ENCODE measurements at places on chromosomes 2 and 18.
A peak's percentile ranks its signal among the peaks of the same experiment; 100 is the strongest.

- DNase-seq = no peak
Observed at GRCh38 chr2:19550750-19551149, 192.3 kb upstream of the OSR1 start.

DNA sequence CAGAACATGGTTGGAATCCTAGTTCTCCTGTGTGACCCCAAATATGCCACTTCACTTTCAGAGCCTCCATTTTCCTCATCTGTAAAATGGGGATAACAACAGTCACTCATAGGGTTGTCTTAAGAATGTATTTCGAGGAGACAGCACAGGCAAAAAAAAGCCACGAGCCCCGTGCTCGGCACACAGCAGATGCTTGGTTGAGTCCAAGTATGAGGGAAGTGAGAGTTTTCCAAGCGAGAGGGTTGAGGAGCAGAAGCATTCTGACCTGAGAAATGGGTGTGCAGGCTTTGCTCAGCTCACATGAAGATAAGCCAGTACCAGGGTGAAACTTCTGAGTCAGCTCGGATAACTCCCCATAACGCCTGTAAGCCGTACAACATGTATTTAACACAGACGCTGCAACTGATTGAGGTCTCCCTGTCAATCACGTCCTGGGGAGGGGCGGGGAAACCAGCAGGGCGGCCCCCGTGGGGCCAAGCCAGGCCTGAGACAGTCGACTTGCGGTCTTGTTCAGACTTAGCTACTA lies 23.0 kb upstream of the ODC1 start:
- DNase-seq = no peak

DNA sequence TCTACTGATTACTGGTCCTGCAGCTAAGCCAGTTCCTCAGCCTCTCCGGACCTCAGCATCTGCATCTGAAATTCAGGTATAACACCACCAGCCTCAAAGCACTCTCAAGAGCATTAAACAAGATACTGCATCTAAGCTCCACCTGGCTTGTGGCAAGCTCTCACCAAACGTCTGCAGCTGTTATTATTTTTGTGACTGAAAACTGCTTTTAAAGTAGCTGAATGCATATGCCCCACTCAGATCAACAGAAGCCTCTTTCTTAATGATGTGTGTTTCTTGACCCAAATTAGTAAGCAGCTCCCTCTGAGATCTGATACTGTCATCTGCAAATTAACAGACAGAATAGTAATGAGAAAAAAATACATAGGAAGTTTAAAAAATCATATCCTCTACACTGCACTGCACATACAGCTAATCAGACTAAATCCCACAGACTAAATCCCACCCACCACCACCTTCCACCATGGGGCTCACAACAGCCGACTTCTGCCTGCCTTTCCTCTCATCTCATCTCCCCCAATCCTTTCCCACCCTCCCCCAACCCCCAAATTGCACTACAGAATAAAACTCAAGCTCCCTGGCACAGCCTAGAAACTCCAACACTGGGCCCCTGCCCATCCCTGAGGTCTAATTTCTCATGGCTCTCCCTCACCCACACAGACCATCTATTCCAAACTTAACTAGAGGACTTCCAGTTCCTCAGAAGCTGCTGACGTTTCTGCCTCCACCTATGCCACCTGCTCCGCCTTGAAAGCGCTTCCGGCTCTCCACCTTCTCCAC lies 52.9 kb downstream of the TMEM163 start:
- DNase-seq = no peak

DNA sequence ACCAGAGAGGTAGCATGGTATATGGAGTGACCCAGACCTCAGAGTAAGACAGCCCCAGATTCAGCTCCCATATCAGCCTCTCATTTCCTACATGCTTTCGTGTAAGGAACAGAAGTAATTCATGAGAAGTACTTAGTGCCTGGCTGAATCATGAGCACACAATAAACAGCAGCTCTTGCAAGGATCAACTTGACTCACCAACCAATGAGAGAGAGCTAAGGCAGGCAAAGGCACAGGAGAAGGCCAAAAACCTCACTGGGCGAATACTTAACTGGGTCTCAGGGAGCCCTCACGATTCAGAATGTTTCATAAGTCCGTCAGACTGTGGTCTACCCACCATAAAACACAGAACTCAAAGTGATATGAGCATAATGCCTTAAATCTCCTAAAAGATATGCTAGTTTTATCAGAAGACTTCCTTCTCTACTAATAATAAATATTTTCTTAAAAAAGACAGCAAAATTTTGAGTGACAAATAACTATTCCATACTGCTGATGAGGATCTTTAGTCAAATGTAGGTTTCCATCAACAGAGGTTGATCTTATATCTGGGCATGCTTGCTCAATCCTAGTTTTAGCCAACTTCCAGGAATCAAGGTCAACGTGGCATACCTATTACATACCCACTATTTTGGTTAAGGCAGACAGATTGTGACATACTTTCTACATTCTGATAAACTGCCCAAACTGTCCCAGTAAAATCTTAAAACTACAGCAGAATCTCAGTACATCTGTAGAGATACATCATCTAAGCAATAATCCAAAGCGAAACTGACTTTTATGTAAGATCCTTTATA lies 34.9 kb downstream of the IMMT start:
- no peak for DNase-seq

DNA sequence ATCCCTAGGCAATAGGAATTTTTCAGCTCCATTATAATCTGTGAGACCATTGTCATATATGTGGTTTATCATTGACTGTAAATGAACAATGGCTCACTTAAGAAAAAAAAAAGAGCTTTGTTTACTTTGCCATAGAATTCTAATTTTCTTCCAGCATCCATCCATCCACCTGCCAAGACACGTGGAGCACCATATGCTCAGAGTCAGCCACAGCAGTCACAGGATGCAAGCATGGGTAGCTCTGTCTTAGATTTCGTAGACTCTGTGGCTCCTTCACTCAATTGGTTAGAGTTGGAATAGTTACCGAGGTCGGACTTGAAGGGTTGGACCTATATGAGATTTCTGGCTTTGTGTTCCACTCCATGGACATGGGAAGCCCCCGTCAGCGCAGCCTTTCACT lies 75.6 kb downstream of the COA5 start:
- DNase-seq = no peak

GRCh38 chr18:2924920-2925319 lies 78.1 kb downstream of the EMILIN2 start:
- DNase-seq = no peak

- DNase-seq = no peak
Observed at GRCh38 chr18:57543560-57543959, 42.9 kb downstream of the FECH start.

- no peak for DNase-seq
Observed at GRCh38 chr2:126999106-126999756, 100.5 kb downstream of the TEX51 start.

GRCh38 chr18:58726671-58727070 lies 55.4 kb downstream of the MALT1 start:
- DNase-seq = no peak

DNA sequence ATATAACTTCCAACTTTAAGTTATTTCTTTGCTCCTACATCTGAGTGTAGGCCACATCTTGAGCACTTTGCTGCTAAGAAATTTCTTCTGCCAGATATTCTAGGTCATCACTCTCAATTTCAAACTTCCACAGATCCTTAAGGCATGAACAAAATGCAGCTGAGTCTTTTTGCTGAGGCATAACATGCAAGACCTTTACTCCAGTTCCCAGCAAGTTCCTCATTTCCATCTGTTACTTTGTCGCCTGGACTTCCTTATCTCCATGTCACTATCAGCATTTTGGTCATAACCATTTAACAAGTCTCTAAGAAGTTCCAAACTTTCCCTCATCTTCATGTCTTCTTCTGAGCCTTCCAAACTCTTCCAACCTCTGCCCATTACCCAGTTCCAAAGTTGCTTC lies 1077.3 kb upstream of the TMEFF2 start:
- DNase-seq = no peak

GRCh38 chr2:238027591-238028415 lies 33.0 kb upstream of the SCLY start:
- no peak for DNase-seq

DNA sequence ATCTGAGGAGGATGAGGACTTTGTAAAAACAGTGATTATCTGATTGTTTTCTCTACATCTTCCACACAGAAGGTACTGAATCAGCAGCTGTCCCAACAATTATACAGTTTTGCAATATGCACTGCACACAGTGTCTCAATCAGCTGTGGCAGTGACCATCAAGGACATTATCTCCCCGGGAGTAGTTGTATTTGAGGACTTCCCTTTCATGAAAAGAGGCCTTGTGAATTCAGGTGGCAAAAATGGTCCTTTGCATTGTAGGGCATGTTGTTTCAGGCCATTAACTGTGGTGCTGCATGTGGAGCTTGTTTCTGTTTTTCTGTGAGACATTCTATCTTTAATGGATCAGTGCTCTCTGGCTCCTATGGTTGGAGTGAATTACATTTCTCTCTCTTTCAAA lies 779.4 kb upstream of the FSHR start:
- no peak for DNase-seq

DNA sequence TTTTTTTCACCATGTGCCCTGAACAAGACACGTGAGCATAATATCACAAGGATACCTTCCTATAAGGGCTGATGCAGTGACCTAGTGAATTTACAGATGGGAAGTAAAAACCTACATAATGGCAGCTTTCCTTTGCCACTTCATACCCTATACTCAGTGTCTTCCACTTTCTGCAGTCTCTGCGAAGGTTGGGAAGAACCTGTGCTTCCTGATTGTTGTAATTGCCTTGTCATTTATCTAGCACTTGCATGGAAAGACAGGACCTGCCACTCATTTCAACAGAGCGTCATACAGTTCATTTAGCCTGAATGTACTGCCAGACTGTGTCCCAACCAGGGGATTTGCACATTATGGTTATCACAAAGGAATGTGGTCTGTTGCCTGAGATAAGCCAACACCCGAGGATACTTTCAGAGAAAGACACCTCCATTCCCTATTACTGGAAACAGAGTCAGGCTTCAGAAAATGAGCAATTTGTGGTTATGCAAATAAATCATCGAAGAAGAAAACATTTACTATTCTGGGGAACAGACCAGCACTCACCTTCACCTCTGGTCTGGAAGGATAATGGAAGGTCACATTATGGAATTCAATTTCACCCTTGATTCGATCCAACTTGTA lies 55.0 kb downstream of the ABCB11 start:
- DNase-seq = no peak

- DNase-seq = no peak
Observed at GRCh38 chr2:109712746-109713145, 81.4 kb upstream of the RGPD5 start.

DNA sequence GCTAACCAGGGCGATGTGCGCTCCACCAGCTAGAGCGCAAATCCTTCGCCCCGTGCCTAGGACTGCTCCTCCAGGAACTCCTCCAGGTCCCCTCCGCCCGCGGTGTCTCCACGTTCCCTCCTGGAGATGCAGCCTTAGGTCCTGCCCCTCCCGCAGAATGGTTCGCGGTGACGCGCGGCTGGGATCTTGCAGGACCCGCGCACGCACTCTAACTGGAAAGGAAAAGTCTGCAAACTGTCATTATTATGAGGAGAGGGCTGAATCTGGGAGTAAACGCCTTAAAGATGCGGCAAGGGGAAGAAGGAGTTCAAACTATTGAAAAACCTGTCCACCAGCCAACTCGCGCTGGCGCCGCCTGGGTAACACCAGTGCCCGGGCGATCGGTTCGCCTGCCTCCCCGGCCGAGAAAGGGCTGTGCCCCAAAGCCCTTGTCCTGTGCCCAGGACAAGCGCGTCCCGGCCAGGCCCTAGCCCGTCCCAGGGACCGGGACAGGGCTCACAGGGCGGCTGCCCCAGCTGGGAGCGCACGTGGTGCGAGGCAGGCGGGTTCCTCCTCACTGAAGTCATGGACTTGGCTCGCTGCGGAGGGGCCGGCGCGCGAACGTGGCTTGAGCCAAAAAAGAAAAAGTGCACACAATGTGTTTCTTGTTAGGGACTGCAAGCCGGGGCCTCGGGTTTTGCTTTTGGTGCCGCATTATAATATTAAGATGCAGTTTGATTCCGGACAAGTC lies 5.5 kb upstream of the ID2 start:
- DNase-seq = no peak

DNA sequence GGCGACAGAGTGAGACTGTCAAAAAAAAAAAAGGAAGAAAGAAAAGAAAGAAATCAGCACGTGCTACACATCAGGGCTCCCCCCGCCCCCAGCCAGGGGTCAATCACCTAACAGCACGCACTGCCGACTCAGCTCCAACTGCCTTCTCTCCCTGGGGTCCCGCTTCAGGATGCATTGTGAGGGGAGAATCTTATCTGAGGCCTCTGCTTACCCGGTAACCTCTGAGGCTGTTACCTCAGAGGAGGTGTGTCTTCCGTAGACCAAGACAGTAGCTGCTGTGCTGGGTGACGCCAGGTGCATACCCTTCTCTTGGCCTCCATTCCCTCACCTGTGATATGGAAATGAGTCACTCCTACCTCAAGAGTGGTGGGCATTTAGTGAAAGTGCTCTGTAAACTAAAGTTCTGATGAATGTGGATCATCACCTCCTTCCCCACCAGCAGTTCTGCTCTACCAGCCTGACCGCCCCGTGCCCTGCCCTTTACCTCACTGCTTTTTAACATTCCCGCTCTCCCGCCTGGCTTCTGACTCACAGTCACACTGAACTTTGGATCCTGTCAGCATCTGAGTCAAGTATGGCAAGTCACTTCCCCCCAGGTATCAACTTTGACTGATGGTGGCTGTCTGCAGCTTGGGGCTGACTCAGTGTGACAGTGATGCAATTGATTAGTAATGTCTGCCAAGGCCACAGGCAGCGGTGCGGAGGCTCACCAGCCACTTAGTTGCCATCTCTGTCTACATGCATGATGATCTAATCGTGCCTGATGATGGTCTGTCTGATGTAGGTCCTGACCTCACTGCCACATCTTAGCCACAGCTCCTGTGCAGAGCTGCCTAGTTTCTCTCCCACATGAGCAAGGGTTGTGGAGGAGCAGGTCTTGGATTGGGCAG lies 20.1 kb downstream of the ARID5A start:
- peak; percentile 65 for DNase-seq

All from activated naive CD4-positive, alpha-beta T cell treated with Interleukin-2 at 50 U/mL for 16 hours (primary cell).